Fibroblast of mammary gland (primary cell): ENCODE measurements at places on chromosomes 6 and 20.
A peak's percentile ranks its signal among the peaks of the same experiment; 100 is the strongest.

DNA sequence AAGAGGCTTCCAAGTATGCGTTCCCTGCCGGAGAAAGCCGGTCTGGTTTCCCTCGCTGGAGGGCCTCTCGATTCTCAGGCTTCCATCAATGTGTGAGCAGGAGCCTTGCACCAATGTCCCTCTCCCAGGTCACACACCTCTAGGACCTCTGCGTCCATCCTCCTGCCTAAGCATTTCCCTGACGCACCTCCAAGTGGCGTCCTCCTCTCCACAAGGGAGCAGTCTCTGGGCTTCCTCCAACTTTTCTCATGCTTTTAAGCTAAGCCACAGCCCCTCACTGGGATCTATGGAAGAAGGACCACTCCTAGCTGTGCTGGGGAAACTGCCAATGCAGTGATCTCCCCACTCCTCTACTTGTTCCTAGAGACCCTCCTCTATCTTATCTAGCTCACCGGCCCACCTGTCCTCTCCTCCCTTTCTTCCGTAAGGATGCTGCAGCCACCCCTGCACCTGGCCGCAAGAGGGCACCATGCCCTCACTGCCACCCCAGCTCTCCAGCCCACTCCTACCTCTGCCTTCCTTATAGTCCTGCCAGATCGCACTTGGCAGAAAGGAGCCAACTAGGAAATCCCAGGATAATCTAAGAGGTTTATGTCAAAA lies 258.7 kb downstream of the LRFN2 start:
- no peak for DNase-seq

DNA sequence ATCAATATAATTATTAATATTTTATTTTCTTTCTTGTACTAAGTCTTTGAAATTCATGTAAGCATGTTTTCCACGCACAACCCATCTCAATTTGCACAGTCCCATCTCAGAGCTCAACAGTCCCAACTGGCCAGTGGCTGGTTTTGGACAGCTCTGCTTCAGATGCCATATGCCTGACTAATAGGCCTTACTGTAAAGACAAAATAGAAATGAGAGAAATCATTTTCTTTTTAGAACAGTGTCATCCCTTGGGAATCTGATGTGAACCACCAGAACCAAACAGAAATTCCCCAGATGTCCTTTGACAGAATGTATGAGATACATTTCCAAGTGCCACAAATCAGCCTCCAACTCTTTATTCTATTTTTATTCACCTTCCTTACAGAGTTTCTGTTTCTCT lies 338.9 kb downstream of the ESR1 start:
- peak; percentile 75 for DNase-seq

DNA sequence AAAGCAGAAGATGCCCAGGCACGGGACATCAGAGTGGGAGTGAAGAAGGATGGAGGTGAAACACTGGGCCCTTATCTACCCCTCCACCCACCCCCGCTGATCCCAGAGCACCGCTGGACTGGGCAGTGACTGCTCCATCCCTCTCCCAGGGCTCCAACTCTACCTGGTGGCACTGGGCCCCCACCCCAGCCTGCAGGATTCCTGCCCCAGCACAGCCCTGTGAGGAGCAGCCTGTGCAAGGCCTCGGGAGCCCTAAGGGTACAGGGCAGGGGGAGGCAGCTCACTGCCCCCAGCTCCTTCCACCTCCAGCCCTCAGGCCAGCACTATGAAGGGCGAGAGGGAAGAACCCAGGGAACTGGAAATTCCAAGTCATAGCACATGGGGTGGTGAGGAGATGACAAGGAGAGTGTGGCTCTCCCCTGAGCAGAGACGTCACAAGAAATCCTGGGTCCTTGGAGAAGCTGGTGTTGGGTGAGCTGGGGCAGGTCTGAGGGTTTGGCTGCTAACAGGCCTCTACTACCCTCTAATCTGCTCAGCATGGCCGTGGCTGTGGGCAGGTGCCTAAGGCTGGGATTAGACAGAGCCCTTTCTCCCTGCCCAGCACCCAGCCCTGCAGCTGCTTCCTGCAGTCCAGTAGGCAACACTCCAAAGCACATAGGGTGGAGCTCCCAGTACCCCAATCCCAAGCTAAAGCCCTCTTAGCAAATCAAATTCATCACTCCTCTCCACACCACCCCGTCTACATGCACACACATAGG lies 3.5 kb downstream of the CST3 start:
- DNase-seq = no peak

DNA sequence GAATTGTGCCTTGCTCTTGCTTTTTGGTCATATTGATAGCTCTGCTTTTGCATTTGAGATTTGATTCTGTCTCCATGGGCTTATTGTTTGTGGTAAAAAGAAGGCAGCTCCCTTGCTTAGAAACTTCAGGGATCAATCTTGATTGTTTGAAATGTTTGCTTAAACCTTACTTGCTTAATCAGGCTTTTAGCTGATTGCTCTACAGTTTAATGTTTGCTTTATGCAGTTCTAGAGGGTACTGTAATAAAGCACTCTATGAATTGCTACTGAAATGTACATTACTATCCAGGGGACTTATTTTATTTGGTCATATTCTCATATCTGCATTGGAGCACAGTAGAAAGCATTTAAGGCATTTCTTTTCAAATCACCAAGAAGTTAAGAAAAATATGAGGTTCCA lies 545.4 kb upstream of the HS3ST5 start:
- no peak for DNase-seq

GRCh38 chr6:156182356-156182755 lies 594.8 kb upstream of the ARID1B start:
- DNase-seq = no peak

- DNase-seq = no peak
These were observed 96.6 kb downstream of the SLC16A10 start for GRCh38 chr6:111183702-111184517.

GRCh38 chr6:72350296-72350881 lies 271.5 kb upstream of the KCNQ5 start:
- DNase-seq = no peak

GRCh38 chr6:29938746-29939508 lies 3.4 kb upstream of the HLA-A start:
- no peak for DNase-seq
